RCC 7860 (cell line): ENCODE measurements at places on chromosomes 2 and 18.
A peak's percentile ranks its signal among the peaks of the same experiment; 100 is the strongest.

GRCh38 chr2:20049637-20050036 lies 1.8 kb downstream of the LAPTM4A start:
- no peak for DNase-seq

- DNase-seq = peak; percentile 91
Measured at GRCh38 chr2:223815884-223816570, 21.4 kb downstream of the AP1S3 start.

- peak; percentile 43 for DNase-seq
Measured at GRCh38 chr2:101388232-101388631, 929 bp upstream of the CREG2 start.

DNA sequence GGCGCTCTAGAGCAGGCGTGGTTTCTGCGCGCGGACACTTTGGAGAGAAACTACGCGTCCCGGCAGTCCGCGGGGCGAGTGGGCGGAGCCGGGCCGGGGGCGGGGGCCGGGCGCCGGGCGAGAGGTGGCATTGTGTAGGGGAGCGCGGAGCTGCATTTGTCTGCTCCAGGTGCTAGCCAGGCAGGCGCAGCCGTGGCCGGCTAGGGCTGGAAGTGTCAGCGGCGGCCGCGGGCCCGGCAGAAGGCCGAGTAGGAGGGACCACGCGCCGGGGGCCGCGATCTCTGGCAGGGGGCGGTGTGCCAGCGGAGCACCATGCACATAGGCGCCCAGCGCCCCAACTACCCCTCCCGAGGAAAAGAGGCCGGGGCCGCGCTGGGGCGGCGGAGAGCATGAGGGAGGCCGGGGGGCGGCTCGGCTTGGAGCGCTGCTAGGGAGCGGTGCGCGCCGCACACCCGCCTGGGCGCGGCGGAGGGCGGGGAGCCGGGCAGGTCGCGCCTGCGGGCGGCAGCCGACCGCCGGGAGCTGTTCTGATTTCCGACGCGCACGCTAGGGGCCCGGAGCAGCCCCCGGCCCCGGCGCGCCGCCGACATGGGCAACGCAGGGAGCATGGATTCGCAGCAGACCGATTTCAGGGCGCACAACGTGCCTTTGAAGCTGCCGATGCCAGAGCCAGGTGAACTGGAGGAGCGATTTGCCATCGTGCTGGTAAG lies at the start of gene FMNL2:
FMNL2 (plus strand) TSS at position 159 of the 710 bp plus-strand sequence.
- peak; percentile 61 for DNase-seq

GRCh38 chr18:58335821-58336220 lies 291.8 kb downstream of the NEDD4L start:
- DNase-seq = no peak

GRCh38 chr2:100208141-100208770 lies 65.9 kb upstream of the AFF3 start:
- no peak for DNase-seq
